ENCODE measurements at places on chromosomes 16 and 17. TPM values are rescaled to one million over a fixed set of nuclear protein-coding genes. Genes with fewer than 3 reads are reported as not detected.

DNA sequence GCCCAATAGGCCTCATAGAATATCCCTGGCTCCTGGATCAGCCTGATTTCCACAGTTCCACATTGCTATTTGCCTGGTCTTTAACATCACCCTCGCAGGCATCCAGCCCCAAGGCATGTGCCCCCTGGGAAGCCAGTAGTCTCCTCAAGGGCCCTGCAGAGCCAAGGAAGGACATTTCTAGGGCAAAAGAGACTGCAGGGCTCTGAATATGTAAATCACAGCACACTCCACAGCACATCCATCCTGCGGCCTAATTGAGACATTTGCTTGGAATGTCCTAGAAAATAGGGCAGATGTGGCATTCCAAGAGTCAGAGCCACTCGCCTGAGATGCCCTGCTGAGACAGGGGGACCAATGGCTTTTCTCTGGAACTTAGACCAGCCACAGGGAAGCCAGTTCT is 11.4 kb upstream of the C16orf78 start:
- no peak for DNase-seq

Gene DPEP2
- total RNA-seq: not detected

- peak; percentile 54 for DNase-seq
These were observed at the start of gene RAI1 for GRCh38 chr17:17681187-17681743. Gene RAI1 (plus strand): TSS chr17:17681458. CDS start chr17:17792949, 111,491 bp downstream.

Gene UMOD
- not detected for total RNA-seq

GRCh38 chr16:11986521-11987057 is 10.1 kb downstream of the SNX29 start:
- no peak for DNase-seq

Gene WNK4
- total RNA-seq: 1.4 TPM

- peak; percentile 80 for DNase-seq
These were observed 43.6 kb downstream of the NOS2 start for GRCh38 chr17:27756467-27757371.

- DNase-seq: no peak
These were observed 103.9 kb upstream of the CREBBP start for GRCh38 chr16:3984111-3985060.

DNA sequence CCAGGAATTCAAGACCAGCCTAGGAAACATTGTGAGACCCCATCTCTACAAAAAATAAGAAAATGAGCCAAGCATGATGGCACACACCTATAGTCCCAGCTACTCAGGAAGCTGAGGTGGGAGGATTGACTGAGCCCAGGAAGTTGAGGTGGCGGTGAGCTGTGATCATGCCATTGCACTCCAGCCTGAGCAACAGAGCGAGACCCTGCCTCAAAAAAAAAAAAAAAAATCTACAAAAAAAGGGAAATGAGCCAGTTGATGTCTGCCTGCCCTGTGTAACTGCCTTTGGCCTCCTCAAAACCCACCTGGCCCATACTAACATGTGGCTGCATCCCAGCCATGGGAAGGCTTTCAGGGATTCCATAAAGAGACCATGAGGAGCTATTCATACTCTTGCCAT is 4.5 kb downstream of the RANBP10 start:
- DNase-seq: no peak

Gene KRT25
- not detected for total RNA-seq

- peak; percentile 92 for DNase-seq
These were observed at the start of gene MT1F for GRCh38 chr16:56657555-56658326. Gene MT1F (plus strand): TSS chr16:56657959. CDS start chr16:56658059, 100 bp downstream.

GRCh38 chr17:15464231-15464985 is 3.0 kb downstream of the CDRT4 start:
- DNase-seq: no peak

Gene CHP2
- total RNA-seq: 4.7 TPM

Gene WFIKKN1
- 17.3 TPM for total RNA-seq

Gene ETV4
- 147 TPM for total RNA-seq

Data from WTC11 (cell line).